ENCODE measurements at places on chromosomes 6 and 20.

DNA sequence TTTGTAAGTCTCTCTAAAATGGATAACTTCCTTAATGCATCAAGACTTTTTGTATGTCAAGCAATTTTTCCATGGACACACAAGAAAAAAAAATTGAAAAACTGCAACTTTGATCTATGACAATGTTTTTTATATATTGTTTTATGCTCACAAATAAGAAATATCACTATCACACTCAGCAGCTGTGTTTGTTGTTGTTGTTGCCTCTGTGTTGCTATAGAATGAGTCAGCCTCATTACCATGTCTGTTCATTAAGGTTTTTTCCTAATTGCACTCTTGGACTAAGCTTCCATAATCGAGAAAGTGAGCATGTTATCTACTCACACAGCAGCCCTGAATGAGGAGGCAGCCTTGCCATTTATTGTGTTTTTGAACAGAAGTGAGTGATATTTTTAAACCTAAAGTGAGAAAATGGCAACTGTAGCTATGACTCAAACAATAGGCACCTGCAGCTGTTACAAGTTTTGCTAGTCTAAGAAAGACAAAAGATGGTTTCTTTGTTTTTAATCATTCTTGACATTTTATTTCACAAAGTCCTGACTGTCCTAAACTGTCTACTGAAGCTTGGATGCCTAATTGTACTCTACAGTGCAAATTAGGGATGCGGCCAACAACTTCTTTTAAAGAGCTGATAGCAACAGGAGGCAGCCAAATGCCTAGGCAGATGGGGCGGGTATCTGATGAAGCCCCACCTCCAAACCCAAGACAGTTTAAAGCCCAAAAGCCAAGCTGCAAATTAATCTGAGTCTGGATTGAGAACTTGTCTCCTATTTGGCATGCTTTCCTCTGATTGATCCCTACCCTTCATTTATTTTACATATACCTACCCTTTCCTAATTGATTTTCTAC lies 77.9 kb upstream of the DOK5 start:
- no peak for DNase-seq

- DNase-seq: no peak
These were observed 177.0 kb downstream of the EYA4 start for GRCh38 chr6:133418108-133418507.

DNA sequence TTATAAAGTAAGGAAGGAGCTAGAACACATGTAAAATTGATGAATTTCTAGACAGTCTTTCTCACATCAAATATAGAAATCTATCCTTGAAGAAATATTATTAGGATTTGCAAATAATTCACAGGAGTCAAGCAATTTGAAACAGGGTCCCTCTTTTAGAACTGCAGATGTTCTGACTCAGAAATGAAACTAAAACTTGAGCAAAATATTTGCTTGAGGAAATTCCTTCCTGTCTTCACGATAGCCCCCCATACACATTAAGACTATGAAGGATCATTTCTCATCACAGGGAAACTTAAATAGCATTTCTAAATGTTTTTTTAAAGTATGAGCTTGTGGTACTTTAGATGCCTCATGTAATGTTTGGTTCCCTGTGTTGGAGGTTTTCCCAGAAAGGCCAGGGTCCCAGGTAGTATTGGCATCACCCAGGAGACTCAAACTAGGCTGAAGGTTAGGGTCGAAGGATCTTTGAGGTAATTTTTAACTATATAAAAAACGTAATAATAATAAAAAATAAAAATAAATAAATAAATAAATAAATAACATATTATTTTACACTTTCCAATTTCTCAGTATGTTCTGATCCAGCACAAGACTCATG lies 144.0 kb upstream of the TBX18 start:
- DNase-seq: no peak

DNA sequence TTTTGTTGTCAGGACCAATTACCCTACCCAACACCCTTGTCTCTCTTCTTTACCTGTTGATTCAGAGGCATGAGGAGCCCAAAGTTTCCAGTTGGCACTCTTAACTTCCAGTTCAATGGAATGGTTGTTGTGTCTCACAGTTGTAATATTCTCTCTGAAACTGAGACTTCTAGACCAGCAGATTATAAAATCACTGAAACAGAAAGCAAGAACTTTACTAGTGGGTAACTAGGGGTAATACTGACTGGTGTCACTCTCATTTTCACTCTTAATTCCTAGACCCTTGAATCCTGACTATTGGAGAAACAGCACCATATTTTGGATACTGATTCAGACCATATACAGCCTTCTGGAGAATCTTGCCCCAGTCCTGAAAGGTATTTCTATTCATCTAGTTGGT lies 140.2 kb upstream of the MMS22L start:
- DNase-seq: no peak

DNA sequence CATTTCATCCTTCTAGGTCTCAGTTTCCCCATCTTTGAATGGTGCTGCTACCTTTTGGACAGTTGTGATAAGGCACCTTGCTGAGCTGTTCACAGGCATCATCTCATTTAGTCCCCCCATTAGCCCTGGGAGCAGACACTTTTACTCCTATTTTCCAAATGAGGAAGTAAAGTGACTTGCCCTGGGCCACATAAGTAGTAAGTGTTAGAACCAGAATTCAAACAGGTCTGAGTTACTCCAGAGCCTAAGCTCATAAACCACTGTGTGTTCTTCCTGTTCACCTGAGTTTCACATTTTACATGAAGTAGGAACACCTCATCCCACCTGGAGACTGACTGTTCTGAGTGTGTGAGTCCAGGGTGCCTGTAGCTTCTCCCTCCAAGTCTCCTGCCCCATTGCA lies 43.5 kb upstream of the EPB41L1 start:
- DNase-seq: no peak

DNA sequence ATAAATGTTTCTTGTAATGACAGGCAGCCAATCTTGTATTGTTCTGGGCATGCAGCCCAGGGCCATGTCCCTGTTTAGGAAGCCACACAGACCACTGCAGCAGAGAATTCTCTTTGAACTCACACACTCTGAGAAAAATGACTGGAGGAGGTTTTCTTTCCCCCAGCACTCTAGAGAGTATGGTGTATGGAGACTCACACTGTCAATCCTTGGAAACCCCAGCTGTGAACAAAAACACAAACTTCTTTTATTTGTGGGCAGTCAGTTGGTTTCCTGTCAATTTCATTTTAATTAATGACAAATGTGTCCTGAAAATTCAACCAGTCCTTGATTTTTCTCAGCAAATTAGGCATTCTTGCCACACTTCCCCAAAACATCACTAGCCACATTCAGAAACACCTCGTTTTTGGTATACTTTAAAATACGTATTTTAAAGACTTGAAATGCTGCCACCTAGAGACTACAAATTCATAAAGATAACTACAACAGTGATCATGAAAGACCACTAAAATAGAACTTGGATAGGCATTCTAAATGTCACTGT lies 52.9 kb upstream of the UFL1 start:
- DNase-seq: no peak

DNA sequence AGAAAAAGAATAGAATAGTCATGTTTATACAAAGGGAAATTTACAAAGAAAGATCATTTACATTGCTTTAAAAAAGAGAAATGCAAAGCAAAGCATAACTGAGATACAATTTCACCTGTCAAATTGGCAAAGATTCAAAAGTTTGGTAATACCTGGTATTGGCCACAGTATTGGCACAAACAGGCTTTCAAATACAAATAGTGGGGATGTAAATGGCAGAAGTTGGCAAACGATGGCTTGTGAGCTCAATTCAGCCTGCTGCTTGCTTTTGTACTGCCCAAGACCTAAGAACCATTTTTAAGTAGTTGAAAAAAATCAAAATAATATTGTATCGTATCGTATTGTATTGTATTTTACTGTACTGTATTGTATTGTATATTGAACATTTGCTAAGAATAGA lies 194.5 kb upstream of the JAG1 start:
- no peak for DNase-seq

DNA sequence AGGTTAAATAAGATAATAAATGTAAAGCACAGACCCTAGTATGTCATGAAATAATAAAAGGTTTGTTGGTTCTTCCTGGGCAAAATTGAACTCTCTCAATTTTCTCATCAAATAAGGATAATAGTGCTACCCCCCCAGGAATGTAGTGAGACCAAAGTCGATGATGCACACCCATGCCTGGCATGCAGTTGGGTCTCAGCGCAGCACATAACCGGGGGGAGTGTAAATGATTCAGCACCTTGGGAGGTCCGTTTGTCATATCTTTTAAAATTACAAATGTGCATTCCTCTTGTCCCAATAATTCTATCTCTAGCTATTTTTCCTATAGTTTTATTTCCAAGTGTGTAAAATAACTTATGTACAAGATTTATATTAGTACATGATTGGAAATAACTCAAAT lies 31.3 kb upstream of the CCDC167 start:
- DNase-seq: peak; percentile 65

GRCh38 chr6:41278699-41279405 lies 7.6 kb downstream of the TREM1 start:
- no peak for DNase-seq

DNA sequence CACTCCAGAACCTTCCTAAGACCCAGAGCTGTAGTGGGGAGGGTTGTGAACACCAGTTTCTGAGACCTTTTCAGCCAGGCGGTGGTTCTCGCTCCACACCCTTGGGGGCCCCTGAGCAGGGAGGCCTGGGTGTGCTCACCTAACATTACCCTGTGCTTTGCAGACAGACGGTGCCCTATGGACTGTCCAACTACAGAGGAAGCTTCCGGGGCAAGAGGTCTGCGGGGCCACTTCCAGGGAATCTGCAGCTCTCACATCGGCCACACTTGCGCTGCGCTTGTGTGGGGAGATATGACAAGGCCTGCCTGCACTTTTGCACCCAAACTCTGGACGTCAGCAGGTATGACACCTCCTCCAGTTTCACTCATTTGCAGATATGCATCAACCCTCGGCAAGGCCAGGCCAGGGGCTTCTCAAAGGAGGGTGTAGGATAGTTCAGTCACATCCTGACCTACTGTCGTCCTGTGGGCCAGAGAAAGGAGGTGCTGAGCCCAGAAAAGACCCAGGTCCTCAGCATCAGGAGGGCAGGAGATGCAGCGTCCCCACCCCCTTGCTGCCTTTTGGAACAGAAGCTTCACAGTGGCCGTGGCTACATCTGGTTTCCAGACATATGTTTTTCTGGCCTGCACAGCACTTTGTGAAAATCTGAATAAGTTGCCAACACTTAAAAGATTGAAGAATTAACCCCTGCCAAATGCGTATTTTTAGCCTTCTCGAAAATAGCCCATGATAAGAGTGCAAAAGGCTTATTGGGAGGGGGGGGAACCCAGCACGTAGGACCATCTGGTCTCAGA lies 20.6 kb downstream of the EDN3 start:
- DNase-seq: no peak

DNA sequence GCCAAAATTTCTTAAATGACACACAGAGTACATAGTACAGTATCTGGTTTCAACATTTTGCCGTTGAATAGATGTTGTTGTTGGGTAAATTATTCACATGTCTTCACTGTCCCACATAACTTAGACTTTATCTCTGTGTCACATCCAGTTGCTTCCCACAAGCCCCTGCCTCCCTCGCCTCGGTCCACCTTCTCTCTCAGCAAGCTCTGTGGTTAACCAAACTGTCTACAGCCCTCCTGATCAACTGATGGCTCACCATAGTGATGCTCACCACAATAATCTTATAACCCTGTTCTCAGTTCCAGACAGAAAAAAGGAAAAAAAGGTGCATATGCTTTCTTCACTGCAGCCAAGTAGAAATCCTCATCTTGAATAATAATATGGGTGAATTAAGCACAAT lies 23.0 kb downstream of the IL17F start:
- no peak for DNase-seq

- DNase-seq: no peak
These were observed 722.2 kb upstream of the CHD6 start for GRCh38 chr20:42340368-42340767.

DNA sequence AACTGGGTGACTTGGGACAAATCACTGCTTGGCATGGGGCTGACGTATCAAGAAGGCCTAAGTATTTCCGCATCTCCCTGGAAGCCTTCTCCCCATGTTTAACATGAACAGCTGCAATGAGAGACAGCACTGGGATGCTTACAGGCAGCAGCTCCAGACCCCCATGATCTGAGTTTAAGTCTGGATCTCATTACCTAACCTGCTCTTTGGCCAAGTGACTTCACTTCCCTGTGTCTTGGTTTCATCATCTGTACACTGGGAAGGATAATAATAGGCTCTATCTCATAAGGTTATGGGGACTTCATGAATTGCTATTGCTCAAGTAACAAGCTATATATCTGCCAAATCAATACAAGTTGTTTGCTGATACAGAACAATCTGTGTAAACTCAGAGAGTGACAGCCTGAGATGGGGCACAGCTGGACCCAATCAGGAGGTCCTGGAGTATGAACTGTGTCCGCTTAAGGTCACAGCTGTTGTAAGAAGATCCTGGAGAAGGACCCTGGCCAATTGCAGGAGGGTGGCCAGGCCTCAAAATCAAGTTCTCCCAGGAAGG lies 56.0 kb downstream of the TGM2 start:
- DNase-seq: no peak

GRCh38 chr6:105859457-105859856 lies 226.7 kb upstream of the PRDM1 start:
- no peak for DNase-seq

- DNase-seq: no peak
These were observed 117.0 kb upstream of the COL21A1 start for GRCh38 chr6:56364431-56364826.

DNA sequence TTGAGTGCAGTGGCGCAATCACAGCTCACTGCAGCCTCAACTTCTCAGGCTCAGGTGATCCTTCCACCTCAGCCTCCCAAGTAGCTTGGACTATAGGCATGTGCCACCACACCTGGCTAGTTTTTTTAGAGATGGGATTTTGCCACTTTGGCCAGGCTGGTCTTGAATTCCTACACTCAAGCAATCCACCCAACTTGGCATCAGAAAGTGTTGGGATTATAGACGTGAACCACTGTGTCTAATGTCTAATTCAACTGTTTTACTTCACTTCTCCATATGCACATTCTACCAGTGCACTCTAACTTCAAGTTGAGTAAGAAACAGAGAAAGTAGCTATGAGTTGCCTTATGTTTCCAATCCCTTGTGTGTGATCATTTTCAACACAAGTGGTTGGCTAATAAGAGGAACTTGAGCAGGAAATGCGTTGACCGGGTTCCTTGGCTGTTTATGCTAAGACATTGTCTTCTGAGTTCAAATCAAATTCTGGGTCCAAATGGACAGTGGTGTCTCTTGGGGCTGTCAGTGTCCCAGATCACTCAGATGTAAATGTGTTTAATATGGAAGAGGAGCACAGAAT lies 23.9 kb downstream of the ZNF337 start:
- no peak for DNase-seq

DNA sequence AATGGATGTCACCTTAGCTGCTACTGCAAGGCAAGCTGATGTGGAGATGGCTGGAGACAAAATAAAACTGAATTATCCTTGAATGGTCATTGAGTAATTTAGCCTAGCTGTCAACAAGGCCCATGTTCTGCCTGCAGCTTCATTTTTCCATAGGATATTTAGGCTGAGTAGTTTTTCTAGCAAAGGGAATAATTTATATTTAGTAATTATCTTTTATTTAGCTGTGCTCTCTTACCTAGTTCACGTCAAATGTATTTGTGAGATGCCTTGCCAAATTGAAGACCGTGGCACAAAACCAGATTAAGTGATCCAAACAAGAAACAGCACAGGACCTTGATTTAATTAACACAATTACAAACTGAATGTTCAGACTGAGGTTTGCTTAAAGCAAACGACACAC lies 77.4 kb upstream of the CEP162 start:
- peak; percentile 2 for DNase-seq

- DNase-seq: no peak
These were observed 174.0 kb downstream of the GJA10 start for GRCh38 chr6:90068264-90068663.

All from hepatic stellate cell (primary cell).